ENCODE measurements at places on chromosomes 1 and 21.

- DNase-seq, result peak; percentile 21
Measured at GRCh38 chr1:62247391-62248168, 52.9 kb downstream of the L1TD1 start.

DNA sequence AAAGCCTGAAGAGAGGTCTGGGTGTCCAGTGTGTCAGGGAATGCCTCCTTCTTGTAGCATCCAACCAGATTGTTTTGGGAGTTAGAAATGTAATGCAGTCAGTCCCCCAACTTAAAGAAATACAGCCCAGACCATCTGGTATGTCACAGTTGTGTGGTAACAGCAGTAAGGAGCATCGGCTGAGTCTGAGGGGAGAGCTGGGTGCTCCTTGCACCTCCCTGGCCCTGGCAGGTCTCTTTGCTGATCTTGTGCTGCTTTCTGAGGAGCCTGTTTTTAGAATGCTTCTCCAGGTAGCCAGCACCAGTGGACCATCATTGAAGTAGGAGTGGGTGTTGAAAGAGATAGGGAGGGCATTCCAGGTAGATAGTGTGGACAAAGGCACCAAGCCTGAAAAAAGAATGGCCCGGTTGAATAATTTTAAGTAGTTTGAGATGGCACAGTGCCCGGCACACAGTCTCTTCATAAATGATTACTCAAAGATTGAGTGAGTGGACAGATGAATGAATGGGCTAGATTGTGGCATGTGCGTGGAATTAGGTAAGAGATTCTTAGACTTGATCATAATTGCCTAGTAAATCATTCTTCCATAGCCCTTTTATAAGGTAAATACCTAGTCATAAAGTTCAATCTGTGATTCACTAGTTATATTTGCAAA is 46.5 kb downstream of the LAMC1 start:
- DNase-seq, result no peak

GRCh38 chr1:151711044-151711800 is 5.4 kb downstream of the CELF3 start:
- no peak for DNase-seq

GRCh38 chr1:85180869-85181268 is 19.9 kb downstream of the SYDE2 start:
- no peak for DNase-seq

GRCh38 chr1:156409439-156409838 is 40.4 kb downstream of the RHBG start:
- no peak for DNase-seq

DNA sequence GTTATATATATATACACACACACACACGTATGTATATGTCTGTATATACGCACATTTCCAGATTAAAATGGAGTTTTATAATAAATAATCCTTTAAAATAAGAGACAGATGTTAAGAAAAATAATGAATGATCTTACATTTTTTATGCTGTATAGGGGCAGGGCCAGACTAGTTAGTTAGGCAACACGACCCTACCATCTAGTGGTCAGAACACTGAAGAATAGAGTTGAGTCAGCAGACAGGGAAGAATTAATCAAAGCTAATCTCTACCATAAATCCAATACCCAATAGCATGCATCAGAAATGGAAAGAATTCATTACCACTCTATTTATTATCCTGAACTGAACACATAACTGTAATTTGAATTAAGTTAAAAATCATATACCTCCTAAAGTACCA is 156.7 kb downstream of the BRINP3 start:
- DNase-seq, result peak; percentile 24

DNA sequence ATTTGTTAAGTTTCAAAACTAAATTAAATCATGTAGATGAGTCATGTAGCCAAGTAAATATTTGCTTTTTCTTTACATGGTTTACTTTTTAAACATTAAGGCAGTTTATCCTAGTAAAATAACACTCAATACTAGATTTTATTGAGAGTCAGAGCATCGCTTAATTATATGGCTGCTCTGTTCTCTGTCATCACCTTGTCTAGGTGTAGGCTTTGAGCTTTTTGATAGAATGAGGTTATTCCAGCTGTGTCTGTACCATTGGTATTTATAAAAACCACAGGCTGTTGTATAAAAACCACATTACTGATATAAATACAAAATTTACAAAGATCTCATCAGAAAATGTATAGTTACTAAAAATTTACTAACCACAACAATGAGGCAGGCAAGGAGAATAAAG is 42.5 kb upstream of the GPR52 start:
- no peak for DNase-seq

DNA sequence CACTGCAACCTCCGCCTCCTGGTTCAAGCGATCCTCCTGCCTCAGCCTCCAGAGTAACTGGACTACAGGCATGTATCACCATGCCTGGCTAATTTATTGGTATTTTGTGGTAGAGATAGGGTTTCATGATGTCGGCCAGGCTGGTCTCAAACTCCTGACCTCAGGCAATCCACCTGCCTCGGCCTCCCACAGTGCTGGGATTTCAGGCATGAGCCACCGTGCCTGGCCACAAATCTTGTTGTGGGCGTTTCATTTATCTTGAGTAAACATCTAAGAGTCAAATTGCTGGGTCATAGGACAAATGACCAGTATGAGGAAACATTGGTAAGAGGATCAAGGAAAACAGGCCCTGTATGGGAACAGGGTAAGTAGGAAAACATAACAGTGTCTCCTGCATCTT is 17.9 kb downstream of the TMEM200B start:
- no peak for DNase-seq

DNA sequence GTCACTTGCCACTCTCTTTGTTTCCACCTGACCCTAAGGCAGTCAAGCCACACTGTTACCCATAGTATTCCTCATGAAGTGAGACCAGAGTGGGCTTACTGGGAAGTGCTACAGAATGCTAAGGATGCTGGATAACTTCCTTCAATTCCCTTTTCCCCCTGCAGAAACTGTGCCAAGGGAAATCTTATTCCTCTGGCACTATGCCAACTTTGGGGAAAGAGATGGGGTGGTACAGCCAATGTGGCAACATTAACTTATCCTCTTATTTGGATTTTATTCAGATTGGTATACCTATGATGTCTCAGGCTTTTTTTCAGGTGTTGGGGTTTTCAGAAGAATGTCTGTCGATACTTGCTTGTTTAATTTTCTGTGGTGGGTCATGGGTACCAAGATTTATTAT is 599.4 kb upstream of the PBX1 start:
- no peak for DNase-seq

DNA sequence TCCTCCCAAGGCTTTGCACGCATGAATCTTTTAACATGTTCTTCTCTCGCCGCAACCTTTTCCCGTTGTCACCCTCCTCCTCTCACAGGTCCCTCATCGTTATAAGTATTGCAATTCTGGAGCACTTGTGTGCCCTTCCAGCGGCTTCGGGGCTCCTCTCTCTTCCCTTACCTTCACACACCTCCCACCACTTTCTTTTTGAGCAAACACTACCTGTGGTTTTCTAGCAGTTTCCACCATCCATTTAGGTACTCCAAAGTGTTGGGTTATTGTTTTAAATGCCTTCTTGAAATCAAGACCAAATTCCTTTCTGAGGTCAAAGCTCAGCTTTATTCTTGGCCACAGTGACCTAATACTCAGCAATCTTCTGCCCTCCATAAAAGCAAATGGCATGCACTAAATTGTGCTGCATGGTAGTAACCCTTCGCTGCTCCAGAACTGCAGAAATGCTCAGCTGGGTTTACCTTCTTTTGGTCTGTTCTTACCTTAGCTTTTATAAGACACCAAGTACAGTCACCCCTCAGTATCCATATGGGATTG is 472.4 kb downstream of the SETD4 start:
- no peak for DNase-seq

- DNase-seq, result no peak
Measured at GRCh38 chr1:243311809-243312208, 56.0 kb downstream of the SDCCAG8 start.

DNA sequence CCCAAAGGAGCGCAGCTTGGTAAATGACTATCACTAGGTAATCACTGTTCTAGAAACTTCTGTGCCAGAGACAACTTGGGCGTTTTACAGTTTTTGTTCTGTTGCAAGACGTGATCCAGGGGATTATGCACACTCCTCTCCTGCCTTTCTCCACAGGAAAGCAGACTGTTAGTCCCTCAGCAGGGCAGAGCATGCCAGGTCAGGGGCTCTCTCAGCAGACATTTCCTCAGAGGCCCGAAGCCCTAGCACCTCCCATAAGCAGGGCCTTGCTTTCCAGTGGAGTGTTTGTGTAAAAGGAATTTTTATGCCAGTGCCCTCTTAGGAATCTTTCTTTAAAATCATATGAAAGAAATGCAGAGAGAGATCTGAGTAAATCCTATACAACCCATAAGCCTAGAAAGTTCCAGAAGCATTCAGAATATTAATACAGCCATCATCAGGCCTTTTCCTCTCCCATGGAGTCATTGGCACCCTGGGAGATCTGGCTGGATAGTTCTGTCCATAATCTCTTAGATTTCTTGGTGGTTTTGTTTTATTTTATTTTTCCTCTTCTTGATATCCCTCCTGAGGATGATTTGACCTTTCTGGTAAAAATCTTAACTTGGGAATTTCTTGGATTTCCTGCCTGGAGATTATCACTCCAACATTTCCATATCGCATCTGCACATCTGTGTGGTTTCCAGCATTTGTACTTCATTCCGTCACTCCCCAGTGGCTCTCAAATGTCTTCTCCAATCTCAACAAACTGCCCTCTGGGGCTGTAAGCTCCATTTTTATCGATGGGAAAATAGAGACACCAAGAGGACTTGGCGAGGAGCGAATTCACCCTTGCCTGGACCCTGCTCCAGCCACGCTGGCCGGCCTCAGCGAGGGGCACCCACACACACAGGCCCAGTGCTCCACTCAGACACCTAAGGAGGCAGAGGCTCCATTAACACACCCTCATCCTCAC is 116.1 kb downstream of the PSMG1 start:
- DNase-seq, result no peak

DNA sequence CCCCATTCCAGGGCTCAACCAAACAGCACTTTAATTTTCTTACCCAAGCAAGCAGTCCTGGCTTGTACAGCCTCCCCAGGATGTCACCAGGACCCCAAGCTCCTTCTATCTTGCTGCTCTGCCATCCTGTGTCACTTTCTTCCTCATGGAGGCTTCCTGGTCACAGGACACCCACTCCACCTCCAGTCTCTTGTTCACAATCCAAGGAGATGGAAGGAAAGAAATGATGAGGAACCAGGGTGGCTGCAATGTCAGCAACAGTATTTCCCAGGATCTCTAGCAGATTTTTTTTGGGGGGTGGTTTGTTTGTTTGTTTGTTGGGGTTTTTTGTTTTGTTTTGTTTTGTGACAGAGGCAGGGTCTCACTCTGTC is 58.9 kb downstream of the RIPK4 start:
- no peak for DNase-seq

- DNase-seq, result no peak
Measured at GRCh38 chr1:51969038-51969705, 21.3 kb downstream of the RAB3B start.

DNA sequence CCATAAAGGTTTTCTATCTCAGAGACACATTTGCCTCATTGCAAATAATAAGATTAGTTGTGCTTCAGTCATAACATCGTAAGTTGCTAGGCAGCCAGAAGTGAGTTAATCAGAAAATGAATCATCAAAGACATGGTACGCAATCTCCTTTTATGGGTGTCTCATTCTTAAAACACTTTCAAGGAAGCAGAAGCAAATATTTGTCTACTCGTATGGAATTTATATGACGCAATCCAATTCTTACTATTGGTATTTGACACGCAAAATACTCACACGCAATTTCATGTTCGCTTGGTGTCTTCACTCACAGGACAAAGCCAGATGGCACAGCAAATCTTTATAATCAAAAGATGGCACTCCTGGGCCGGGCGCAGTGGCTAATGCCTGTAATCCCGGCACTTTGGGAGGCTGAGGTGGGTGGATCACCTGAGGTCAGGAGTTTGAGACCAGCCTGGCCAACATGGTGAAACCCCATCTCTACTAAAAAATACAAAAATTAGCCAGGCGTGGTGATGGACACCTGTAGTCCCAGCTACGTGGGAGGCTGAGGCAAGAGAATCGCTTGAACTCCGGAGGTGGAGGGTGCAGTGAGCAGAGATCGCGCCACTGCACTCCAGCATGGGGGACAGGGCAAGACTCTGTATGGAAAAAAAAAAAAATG is 56.4 kb downstream of the HLCS start:
- no peak for DNase-seq

- DNase-seq, result no peak
Measured at GRCh38 chr21:35019631-35020032, 29.5 kb downstream of the RUNX1 start.

- DNase-seq, result no peak
Measured at GRCh38 chr1:208595236-208595635, 351.1 kb upstream of the PLXNA2 start.

GRCh38 chr1:23242414-23242813 is 25.1 kb upstream of the HTR1D start:
- no peak for DNase-seq

- DNase-seq, result no peak
Measured at GRCh38 chr1:162087111-162087510, 17.6 kb downstream of the NOS1AP start.

DNA sequence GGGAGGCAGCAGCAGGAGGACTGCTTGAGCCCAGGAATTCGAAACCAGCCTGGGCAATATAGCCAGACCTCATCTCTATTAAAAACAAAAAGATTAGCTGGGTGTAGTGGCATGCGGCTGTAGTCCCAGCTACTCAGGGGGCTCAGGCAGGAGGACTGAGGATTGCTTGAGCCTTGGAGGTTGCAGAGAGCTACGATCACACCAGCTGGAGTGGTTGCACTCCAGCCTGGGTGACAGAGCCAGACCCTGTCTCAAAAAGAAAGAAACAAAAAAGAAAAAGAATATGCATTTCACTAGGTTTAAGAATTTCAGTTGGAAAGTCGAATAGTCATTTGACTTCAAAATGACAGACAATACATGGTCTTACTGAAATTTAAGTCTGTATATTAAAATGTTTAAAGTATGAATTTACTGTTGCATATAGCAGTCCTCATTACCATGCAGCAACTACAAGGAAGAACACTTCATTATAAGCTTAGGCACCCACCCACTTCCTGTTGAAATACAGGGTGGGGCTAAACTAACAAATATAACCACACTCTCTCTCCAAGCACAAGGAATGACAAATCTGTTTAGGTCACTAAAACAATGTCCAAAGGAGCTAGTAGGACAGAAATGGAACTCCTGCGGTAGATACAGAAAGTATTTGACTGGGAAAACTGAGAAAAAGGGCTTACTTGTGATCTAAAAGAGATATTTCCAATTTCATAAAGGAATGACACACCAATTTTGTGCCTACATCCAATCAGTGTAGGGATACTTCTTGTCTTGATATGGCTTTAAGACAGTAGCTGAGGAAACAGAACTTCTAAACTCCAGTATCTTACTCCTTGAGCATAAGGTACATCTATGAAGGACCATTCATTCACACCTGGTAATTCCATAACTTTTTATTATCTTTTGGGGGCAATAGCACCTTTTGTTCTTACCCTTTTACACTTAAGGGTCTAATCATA is 44.1 kb downstream of the GPR3 start:
- DNase-seq, result no peak

- DNase-seq, result no peak
Measured at GRCh38 chr1:227449741-227450441, 113.5 kb upstream of the ZNF678 start.

DNA sequence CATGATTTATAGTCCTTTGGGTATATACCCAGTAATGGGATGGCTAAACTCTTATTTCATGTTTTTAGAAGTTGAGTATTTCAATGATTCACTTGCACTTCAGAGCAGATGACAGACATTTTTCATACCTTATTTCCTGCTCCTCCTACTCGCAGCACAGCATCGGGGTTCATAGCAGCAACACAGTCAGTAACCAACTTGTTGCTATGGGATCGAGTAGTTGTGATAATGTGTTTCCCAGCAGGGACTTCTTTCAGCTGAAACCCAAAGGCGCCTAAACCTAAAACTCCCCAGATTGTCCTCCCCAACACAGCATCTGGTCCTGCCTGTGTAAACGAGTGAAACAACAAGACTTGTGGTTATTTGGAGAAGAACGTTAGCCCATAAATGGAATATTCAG is 16.3 kb upstream of the EPRS1 start:
- no peak for DNase-seq
